ENCODE measurements at places on chromosomes 2 and 18.

DNA sequence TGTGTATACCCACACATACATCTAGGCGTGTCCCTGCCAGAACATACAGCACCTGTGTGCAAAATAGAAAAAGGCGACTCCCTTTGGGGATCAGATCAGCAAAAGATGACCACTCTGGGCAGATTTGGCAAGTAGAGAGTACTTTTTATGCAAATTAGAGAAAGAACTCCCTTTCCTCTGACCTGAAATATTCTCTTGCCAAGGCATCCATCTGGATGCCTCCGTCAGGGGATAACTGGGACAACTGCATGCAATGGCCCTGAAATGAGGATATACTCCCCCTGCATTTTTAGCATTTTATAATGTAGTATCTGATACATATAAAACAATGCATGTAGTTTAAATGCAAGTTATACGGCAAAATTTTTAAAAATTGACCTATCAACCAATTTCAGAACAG lies 247.7 kb downstream of the ICOS start:
- ATAC-seq: no peak

- ATAC-seq: no peak
Measured at GRCh38 chr2:216445501-216445900, 33.2 kb downstream of the SMARCAL1 start.

DNA sequence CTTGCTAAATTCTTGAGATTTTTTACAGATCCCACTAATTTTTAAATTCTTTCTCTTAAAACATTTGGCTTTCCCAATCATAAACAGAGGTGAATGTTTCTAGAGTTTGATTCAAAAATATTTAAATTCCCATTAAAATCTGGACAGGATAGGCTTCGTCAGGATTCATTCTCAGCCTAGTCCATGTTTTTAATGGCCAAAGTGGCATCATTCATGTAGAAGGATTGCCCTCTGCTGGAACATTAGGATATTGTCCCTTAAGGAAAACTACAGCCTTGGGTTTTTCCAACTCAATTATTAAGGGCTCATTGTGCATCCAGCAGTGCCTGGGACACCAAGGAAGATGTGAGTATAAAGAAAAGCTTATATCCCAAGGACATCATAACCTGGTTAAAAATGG lies 71.7 kb downstream of the TPGS2 start:
- ATAC-seq: no peak

GRCh38 chr2:214395040-214395439 lies 15.8 kb upstream of the VWC2L start:
- no peak for ATAC-seq

GRCh38 chr2:54667266-54667639 lies 56.2 kb upstream of the EML6 start:
- ATAC-seq: no peak
